Foreskin keratinocyte (primary cell): ENCODE measurements at places on chromosomes 11 and 22. TPM values are rescaled to one million over a fixed set of nuclear protein-coding genes. Genes with fewer than 3 reads are reported as not detected.

GRCh38 chr11:115591380-115591779 lies 87.2 kb upstream of the CADM1 start:
- no peak for DNase-seq

GRCh38 chr11:34619062-34619516 lies 1.8 kb upstream of the EHF start:
- DNase-seq, result no peak

- DNase-seq, result no peak
These were observed 30.9 kb downstream of the LRRC32 start for GRCh38 chr11:76639621-76640020.

The SIK2 gene
- total RNA-seq, result 8.7 and 9.0 TPM in 2 replicates

GRCh38 chr11:115548878-115549528 lies 44.8 kb upstream of the CADM1 start:
- no peak for DNase-seq

The OR52A1 gene
- not detected in 2 replicates for total RNA-seq

The PANX3 gene
- not detected in 2 replicates for total RNA-seq

- DNase-seq, result no peak
These were observed 631 bp upstream of the NPTXR start for GRCh38 chr22:38844315-38845003.

DNA sequence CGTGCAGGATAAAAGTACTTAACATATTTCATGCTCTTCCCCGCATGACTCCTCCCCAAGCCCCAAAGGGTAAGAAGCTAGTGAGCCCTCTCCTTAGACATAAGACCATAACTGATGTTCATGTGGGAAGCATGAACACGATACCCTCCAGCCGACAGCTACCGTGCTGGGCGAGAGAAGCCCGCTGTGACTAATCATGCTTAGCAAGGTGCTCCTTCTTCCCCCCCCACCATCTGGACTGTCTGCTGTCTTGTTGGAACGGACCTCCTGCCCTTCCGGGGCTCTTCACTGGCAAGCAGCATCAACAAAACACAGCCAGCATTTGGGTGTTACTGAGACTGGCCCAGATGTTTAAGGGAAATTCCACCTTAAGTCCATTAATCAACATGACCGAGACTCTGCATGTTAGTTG lies 200.6 kb downstream of the DBX1 start:
- DNase-seq, result peak; percentile 55

DNA sequence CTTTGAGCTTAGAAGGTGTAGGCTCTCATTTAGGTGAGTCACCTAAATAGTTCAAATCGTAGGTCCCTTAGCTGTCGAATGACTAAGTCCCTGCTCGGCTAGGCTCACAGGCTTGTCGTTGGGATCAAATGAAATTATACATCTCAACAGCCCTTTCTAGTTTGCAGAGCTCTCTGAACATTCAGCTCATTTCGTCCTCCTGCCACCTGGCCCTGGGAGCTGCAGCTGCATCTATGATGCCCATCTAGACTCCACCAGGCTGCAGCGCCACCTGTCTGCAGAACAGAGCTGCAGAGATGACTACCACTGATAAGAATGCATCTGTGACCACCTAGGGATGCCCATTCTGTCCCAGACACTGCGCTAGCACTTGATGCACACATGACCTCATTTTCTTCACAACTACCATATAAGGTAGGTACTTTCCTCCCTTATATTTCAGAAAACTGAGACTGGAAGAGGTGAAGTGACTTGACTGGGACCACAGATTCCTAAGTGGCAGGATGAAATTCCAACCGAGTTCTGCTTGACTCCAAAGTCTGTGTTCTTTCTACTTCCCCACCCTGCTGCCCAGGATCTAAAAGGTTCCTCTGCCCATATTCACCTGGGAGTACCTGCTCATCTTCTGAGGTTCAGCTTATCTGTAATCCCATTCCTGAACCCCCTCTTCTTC lies 141.1 kb upstream of the NARS2 start:
- DNase-seq, result peak; percentile 98

GRCh38 chr11:36757075-36757474 lies 159.0 kb upstream of the RAG2 start:
- DNase-seq, result no peak

DNA sequence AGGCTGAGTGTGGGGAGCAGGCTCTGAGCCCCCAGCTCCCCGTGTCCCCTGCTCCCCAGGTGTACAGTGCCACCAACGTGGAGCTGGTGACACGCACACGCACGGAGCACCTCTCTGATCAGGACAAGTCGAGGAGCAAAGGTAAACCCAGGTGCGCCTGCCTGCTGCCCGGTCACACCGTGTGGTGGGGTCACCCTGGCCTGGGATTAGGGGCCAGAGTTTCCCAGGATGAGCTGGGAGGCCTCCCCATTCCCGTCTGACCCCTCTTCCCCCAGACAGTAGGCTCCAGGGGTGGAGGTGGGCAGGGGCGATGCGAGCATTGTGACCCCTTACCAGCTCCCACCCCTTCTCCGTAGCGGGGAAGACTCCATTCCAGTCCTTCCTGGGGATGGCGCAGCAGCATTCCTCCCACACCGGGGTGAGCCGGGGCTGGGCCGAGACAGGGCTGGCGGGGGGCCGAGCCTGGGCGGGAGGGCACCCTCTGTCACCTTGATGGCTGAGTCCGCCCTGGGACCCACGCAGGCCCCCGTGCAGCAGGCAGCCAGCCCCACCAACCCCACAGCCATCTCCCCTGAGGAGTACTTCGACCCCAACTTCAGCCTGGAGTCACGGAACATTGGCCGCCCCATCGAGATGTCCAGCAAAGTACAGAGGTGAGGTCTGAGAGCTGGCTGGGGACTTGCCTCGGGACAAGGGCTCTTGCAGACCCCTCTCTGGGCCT lies 3.7 kb upstream of the SSH3 start:
- no peak for DNase-seq

The RBMXL2 gene
- total RNA-seq, result not detected in 2 replicates
